Glomerular endothelial cell (primary cell): ENCODE measurements at places on chromosomes 5 and 9. TPM values are rescaled to one million over a fixed set of nuclear protein-coding genes. Genes with fewer than 3 reads are reported as not detected.

Gene FNBP1
- 17.9 and 30.1 TPM in 2 replicates for total RNA-seq

Gene ZNF622
- total RNA-seq = 24.4 and 28.2 TPM in 2 replicates

Gene ANKRD55
- total RNA-seq = 0.47 and 1.2 TPM in 2 replicates

Gene BARX1
- not detected in 2 replicates for total RNA-seq

Gene MAML1
- 21.7 and 25.1 TPM in 2 replicates for total RNA-seq

Gene ANKRD31
- total RNA-seq = 0.15 TPM in 1 of 2 replicates, not detected in the other

Gene POLR1E
- 12.3 and 14.8 TPM in 2 replicates for total RNA-seq

Gene FBP2
- not detected in 2 replicates for total RNA-seq

Gene PARP8
- total RNA-seq = 2.0 and 4.5 TPM in 2 replicates

Gene ABLIM3
- 57.9 and 60.4 TPM in 2 replicates for total RNA-seq

Gene TMEM215
- not detected in 2 replicates for total RNA-seq

Gene ENC1
- total RNA-seq = 116 and 155 TPM in 2 replicates

Gene NMUR2
- total RNA-seq = 0.87 TPM in 1 of 2 replicates, not detected in the other

Gene PCDHA2
- 0.15 TPM in 1 of 2 replicates, not detected in the other for total RNA-seq

Gene OR2V1
- not detected in 2 replicates for total RNA-seq

Gene N4BP3
- 42.8 and 103 TPM in 2 replicates for total RNA-seq

Gene TSSK1B
- not detected in 2 replicates for total RNA-seq

Gene NCS1
- 39.5 and 42.1 TPM in 2 replicates for total RNA-seq

Gene PCDHA7
- total RNA-seq = 0.05 and 0.64 TPM in 2 replicates

Gene CATSPER3
- total RNA-seq = not detected in 2 replicates

Gene PCDHB3
- 0.23 and 0.58 TPM in 2 replicates for total RNA-seq
